PC-9 (cell line): ENCODE measurements at places on chromosomes 4 and X. TPM values are rescaled to one million over a fixed set of nuclear protein-coding genes. Genes with fewer than 3 reads are reported as not detected.
A peak's percentile ranks its signal among the peaks of the same experiment; 100 is the strongest.

DNA sequence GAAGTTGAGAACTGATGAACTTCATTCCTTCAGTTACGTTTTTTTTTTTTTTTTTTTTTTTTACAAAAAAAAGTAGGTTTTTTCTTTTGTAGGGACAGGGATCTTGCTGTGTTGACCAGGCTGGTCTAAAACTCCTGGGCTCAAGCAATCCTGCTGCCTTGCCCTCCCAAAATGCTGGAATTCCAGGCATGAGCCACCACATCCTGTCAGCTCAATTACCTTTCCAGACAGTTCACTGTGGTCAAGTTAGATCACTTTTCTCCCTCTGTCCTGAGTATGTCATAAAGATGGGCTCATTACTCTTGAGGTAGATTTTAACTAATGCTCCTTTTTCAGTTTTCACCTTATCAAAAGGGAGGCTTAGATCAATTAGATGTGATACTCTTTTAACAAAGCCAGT, 10.8 kb upstream of the NR3C2 start:
- DNase-seq: no peak

The HS6ST2 gene
- 13.4 and 15.0 TPM in 2 replicates for total RNA-seq

DNA sequence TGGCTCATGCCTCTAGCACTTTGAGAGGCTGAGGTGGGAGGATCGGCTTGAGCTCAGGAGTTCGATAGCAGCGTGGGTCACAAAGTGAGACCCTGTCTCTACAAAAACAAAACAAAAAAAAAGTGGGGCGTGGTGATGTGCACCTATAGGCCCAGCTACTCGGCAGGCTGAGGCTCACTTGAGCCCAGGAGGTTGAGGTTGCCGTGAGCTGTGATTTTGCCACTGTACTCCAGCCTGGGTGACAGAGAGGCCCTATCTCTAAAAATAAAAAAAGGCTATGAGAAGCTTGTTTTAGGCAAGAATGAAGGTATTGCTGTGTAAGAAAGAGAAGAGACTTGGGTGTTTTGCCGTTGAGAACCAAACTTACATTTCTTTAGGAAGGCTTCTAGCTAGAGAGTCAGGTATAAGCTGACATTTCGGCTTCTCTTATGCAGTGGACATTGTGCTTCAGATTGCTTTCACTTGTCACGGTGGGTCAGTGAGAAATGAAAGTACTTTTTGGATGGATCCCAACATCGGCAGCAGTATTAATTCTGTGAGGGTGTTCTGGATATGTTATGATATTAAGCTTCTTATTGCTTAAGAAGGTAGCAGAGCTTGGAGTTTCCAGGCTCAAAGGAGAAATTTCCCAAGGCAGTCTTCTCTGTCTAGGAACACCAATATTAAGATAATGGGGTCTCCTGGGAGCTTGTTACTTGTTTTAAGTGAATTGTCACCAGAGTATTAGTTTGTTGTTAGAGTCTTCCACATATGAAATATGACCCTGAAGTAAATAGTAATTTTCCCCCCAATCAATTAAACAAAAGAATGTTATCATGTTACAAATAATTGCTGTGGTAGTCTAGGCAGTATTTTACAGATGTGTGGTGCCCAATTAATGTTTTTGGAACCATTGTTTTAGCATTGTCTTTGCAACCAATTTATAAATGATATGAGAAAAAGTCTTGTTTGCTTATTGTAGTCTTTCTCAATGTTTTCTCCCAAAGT, 17.6 kb downstream of the TMEM131L start:
- DNase-seq: no peak

DNA sequence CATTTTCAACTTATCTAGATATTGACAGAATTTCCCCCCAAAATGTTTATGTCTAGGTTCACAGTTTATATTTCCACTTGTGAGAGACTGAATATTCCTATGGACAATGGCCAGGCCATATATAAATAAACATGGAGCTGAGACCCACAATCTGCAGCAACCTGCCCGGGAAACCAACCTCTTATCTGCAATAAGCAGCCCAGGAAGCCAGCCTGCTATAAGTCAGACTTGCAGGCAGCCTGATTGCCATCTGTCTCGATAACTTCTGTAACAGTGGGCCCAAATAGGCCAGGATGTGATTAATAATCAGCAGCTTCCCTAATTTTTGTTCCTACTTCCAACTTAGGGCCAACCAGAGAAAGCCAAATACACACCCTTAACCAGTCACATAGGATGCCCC, 5.2 kb upstream of the NAP1L5 start:
- no peak for DNase-seq

DNA sequence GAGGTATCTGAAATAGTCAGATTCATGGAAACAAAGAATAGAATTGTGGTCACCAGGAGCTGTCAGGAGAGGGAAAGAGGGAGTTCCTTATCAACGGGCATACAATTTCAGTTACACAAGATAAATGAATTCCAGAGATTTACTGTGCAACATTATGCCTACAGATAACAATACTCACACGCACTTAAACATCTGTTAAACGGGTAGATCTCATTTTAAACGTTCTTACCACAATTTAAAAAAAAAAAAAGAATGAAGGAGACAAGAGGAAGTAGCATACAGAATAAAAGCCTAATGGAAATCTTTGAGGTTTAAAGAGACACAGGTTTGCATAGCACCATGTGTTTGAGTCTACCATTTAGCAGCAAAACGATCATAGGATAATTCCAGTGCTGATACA, 298.0 kb downstream of the DKK2 start:
- DNase-seq: no peak

DNA sequence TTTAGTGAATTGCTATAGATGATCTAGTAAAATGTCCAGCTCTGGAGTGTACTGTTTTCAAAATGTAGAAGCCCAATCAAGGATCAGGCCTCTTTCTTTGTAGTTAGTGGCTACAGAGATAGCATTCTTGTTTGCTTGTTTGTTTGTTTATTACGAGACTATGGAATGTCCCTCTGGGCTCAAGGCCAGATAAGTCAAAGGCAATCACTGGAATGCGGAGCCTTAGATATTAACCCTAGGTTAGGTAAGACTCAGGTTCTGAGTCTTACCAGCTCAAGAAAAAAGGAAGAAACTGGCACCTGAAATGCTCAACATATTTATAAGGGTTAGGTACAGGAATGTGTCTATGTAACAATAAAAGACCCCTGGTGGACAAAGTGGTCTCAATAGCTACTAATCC, 261.5 kb downstream of the SLC7A11 start:
- DNase-seq: no peak

GRCh38 chr4:25984266-25984665, 70.2 kb downstream of the SMIM20 start:
- no peak for DNase-seq

DNA sequence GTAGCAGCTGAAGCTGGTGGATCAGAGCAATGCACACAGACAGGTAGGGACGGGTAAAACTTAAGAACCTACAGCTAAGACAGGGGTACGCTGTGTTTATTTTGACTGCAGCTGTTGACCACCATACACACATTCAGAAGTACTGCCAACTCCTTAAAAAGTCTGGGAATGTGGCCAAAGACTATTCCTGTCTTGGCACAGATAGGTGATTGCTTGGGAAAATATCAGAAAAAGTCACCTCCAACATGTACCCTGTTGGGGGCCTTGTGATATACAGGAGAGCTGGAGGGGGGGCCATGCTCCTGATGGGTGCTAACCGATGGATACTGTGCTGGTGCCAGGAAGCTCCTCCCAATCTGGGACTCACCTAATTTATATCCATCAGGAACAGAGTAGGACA, 121.2 kb downstream of the VCX2 start:
- DNase-seq: no peak

DNA sequence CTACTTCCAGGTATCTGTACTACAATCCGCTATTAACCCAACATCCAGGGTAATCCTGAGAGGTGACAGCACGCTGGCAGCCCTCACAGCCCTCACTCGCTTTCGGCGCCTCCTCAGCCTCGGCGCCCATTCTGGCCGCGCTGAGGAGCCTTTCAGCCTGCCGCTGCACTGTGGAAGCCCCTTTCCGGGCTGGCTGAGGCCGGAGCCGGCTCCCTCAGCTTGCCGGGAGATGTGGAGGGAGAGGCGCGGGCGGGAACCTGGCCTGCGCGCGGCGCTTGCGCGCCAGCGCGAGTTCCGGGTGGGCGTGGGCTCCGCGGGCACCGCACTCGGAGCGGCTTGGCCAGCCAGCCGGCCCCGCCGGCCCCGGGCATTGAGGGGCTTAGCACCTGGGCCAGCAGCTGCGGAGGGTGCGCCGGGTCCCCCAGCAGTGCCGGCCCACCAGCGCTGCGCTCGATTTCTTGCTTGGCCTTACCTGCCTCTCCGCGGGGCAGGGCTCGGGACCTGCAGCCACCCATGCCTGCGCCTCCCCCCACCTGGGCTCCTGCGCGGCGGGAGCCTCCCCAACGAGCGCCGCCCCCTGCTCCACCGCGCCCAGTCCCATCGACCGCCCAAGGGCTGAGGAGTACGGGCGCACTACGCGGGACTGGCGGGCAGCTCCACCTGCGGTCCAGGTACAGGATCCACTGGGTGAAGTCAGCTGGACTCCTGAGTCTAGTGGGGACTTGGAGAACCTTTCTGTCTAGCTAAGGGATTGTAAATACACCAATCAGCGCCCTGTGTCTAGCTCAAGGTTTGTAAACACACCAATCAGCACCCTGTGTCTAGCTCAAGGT, 87.3 kb downstream of the PRSS12 start:
- DNase-seq: peak; percentile 53

The ADRA2C gene
- not detected in 2 replicates for total RNA-seq

The CXCL3 gene
- not detected in 2 replicates for total RNA-seq

GRCh38 chr4:122747883-122748282, 15.4 kb downstream of the BBS12 start:
- DNase-seq: no peak

- DNase-seq: no peak
Measured at GRCh38 chr4:56619160-56619559, 61.9 kb downstream of the HOPX start.

The MAGEB2 gene
- not detected in 2 replicates for total RNA-seq

DNA sequence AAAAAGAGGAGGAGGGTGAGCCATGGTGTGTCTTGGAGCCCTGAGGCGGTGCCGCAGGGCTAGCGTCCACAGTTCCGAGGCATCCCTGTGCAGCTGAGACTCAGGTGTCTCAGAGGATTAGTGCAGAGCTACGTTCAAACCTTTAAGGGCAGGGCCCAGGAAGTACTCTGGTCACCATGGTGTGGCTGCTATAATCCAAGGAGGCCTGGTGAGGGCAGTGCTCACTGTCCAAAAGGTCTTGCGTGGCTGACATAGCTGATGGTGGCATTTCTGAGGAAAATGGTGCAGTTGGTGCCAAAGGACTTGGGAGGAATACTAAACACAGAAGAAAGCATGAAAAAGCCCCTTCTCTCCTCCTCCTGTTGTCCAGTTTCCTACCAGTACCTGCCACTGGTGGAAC, 146.9 kb downstream of the DCHS2 start:
- no peak for DNase-seq

The BGN gene
- total RNA-seq: 0.33 and 0.70 TPM in 2 replicates
